Activated CD4-positive, CD25-positive, alpha-beta regulatory T cell (primary cell): ENCODE measurements at places on chromosomes 11 and 22.

- no peak for DNase-seq
These were observed 164.1 kb upstream of the NCAM1 start for GRCh38 chr11:112797092-112797491.

DNA sequence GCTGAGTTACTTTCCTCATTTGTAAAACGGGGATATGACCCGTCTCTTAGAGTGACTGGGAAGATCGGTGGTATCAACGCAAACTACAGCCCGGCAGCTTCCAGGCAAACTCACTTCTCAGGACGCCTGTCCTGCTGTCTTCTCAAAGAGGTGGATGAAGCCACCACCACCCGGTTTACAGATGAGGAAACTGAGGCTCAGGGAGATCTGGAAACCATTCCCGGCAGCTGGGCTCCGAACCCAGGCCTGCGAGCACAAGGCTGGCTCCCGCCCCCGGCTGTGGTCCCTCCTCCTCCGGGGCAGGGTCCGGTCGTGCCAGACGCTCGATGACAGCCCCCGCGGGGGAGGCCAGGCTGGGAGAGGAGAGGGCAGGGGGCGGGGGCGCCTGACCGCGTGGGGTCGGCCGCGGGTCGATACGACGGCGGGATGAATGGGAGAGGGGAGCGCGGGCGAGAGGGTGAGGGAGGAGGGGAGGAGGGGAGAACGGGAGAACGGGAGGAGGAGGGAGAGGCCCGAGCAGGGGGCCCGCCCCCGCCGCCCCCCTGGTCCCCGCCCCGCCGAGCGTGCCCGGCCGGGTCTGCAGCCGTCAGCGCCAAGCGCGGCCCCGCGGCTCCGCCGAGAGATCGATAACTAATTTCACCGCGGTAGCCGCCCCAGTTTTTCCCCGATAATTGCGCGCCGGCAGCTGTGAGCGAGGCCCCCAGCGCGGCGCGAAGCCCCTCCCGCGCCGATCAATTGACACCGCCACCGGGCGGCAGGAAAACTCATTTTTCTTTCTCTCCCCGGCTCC is 14.0 kb downstream of the IGLL1 start:
- DNase-seq = no peak

GRCh38 chr11:35859301-35859700 is 84.6 kb upstream of the LDLRAD3 start:
- DNase-seq = no peak

DNA sequence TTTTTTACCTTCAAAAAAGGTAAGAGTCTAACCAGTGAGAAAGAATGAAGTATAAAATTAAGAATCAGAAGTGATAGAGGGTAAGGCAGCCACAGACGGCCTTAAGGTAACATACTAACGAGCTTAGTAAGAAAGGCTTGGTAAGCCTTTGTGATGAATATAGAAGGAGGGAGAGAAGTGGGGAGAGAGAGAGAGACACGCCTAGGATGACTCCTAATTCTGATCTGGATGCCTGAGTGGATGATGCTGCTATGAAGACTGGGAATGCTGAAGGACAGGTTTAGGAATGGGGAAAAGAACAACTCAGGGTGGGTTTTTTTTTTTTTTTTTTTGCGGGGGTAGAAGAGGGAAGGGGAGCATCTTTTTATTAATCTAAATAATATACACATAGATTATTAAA is 4.8 kb downstream of the FBXO3 start:
- no peak for DNase-seq

DNA sequence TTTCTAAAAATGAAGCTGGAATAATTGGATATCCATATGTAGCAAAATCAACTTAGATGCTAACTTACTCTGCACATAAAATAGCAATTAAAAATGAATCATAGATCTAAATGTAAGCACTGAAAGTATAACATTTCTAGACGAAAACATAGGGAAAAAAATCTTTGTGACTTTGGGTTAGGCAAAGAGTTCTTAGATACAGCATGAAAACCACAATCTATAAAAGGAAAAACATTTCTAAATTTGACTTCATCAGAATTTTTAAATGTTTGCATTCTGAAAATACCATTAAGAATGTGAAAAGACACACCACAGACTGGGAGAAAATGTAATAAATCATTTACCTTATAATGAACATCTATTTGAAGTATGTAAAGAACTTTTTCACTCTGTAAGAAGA is 128.8 kb downstream of the APIP start:
- DNase-seq = no peak

DNA sequence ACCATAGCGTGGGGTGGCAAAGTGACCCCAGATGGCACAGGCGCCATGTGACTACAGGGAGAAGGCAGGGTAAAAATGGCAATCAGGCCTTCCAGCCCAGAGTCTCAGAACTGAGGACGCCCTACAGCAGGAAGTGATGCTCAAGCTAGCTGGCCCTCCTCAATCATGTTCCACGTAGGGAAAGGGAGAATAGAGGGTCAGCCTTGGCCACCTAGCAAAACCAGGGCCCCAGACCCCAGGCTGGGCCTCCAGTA is 978 bp upstream of the ANKRD13D start:
- DNase-seq = no peak

DNA sequence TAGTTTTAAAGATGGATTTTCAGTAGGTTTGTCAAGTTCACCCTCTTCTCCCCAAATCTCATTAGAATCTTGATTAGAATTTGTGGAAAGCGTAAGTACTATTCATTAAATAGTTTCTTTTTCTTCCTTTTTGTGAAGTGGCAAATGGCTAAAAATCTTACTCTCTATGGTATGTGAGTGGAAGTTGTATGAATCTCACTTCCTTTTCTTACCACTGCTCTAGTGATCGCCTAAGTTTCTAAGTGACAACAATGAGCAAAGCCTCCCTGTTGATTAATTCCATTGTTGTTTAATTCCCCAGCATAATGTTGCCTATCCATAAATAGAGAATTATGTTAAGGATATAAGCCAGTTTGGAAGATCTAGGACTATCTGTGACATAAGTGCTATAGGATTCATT is 82.7 kb downstream of the PGR start:
- no peak for DNase-seq

- DNase-seq = no peak
These were observed 70.4 kb downstream of the MYO7A start for GRCh38 chr11:77198440-77198849.

DNA sequence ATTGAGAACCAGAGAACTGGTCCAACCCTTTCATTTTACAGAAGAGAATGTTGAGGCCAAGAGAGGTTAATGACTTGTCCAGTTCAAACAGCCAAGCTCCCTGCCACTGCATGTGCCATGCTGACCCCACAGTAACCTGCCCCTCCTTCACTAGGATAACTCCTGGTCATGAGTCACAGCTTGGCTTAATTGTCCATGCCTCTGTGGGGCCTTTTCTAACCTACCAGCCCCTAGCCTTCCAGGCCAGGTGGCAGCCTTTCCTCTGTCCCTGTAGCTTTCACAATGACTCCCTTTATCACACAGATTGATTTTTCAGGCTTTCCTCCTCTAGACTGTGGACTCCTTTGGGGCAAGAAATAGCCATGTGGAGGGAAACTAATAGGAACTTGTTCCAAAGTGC is 97.2 kb downstream of the PIWIL4 start:
- no peak for DNase-seq

DNA sequence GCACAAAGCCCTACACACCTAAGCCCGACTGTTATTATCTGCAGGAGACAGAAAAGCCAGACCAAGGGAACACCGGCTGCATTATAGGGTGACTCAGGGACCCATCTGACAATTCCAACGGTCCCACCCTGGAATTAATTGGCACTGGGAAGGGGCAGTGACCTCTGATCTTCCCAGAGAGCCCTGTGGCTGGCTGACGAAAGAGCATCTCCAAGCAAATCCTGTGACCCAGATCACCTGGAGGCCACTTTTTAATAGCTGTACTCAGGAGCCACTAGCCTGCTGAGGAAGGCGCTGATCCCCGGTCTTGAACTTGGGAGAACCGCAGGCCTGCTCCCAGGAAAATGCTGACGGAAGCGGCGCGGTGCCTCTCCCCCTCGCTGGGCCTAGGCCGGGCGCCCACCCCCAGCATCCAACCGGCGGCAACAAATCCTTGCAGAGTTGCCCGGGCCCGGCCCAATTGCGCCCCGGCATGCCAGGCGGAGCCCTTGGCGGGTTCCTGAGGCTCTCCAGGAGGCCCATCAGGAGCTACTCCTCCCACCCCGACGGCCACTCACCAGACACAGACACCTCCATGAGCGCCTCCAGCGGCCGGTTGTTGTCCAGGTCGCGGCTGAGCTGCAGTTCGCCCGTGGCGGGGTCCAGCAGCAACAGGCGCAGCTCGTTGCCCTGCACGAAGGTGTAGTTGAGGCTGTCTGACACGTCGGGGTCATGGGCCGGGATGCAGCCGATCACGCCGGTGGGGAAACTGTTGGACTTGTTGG is 4.2 kb downstream of the CELSR1 start:
- no peak for DNase-seq

DNA sequence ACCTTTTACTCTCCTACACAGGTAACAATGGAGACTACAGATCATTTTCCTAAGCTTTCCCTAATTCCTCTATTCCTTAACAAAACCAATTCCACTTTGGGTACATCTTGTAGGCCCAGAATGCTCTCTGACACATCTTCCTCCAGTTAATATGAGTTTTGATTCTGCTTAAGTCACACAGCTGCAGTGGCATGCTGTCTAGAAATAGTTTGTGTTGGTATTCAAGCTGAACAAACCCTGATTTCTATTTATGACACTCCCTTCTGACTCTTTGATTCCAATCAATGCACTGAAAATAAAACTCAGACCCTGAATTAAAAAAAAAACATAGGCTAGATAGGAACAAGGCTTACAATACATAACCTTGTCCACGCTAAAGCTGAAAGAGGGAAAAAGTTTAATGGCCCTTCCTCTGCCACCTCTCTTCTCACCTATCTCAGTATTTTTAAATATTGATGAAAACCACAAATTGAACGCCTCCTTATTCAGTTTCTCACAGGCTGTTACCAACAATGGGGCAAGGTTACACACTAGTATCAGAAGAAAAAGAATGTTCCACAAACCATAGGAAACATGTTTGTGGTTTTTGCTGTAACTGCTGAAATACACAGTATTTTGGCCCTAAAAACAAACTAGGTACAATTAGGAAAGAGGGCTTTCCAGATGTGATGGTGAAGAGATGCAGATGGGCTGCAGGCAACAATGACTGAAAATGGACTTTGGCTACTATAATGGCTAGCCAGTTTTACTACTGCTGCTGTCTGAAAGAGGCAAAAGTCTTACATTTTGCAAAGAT is 35.7 kb upstream of the GAB2 start:
- no peak for DNase-seq

DNA sequence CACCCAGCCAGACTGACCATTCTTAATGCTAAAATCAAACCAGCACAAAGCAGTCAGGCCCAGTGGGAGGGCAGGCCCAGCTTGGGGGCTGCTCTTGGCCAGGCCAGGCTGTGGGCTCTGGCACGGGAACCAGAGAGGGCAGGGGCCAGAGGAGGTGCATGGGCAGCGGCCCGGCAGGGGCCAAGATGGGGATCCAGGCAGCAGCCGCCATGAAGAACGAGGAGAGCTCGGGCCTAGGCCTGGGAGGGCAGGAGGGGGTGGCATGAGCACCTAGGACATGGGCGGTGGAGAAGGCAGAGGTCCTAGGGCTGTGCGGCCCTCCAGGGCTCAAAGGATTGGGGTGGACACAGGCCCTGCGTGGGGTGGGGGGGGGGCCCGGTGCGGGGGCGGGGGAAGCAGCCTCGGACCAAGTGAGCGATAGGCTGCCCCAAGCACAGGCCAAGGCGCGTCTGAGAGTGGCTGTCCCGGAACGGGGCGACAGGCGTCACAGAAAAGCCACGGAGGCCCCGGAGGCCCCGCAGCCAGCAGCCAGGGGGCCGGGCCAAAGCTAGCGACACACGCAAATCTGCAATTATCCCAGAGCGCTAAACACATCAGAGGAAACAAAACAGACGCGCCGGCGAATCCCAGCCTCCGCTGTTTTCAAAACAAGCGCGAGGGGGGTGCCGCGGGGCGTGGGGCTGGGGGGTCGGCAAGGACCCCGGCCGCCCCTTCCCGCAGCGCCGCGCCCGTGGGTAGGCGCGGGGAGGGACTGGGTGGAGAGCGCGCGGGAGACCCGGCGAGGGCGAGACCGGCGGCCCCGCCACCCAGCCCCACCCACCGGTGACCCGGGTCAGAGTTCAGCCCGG is 8.3 kb downstream of the PLXNB2 start:
- DNase-seq = no peak

DNA sequence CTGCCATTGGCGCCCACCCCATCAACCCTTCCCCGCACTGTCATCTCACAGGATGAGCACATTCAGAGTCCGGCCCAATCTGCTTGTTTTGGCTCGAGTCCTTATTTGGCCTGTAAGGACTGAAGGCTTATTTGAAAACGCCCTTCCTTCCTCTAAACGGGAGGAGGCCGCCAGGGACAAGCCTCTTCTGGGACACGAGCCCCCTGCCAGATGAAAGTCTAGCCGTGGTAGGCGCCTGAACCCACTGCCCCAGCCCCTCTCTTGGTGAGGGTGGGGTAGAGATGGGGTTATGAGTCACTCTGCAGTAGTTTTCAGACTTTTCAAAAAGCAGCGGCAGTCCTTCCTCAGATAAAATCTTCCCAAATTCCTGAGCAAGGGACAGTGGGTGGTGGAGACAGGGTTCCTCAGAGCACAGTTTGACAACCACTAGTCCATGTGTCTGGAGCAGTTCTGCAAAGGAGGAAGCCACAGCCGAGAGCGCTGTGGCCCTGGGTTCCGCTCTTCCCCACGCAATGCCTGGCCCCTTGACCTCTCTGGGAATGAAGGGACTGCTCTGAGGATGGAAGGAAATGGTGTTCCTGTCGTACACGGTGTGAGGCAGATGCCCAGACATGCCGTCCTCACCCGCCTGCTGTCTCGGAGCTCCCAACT is 57.0 kb downstream of the MYH9 start:
- no peak for DNase-seq

DNA sequence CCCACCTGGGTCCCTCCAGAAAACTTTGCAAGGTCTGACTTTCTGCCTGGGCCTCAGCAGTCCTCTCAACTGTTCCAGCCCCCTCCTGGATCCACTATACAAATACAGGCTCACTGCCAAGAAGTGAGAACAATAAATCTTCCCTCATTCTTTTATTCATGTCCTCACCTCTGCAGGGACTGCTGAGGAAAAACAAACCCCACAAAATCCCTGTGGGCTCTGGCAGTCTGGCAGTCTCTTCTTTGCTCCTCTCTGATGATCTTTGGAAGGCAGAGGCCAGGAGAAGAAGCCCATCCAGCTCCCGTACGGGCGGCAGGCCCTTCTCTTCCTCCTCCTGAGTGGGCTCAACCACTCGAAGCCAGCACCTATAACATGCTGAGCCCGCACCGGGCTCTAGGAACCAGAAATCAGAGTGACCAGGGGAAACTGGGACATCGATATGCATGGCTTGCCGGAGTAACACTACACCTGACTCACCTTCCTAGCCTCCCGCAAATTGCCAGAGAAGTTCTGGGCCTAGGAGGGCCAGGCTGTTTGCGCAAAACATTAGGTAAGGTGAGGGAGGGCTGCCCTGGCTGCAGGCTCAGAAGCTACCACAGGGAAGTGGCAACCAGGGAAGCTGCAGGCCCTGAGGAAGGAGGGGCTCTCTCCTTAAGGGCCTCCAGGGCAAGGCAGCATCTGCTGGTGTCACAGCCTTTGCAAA is 24.2 kb downstream of the TMPRSS5 start:
- no peak for DNase-seq

GRCh38 chr11:17479284-17480214 is 2.9 kb upstream of the ABCC8 start:
- DNase-seq = no peak
